GM03348 (cell line): ENCODE measurements at places on chromosomes 6 and 20.

- no peak for DNase-seq
These were observed 603.7 kb upstream of the PTCHD4 start for GRCh38 chr6:48714699-48715098.

GRCh38 chr6:113599444-113599843 lies 257.7 kb upstream of the MARCKS start:
- DNase-seq: no peak

- no peak for DNase-seq
These were observed 22.6 kb upstream of the DYNLRB1 start for GRCh38 chr20:34493646-34494045.

DNA sequence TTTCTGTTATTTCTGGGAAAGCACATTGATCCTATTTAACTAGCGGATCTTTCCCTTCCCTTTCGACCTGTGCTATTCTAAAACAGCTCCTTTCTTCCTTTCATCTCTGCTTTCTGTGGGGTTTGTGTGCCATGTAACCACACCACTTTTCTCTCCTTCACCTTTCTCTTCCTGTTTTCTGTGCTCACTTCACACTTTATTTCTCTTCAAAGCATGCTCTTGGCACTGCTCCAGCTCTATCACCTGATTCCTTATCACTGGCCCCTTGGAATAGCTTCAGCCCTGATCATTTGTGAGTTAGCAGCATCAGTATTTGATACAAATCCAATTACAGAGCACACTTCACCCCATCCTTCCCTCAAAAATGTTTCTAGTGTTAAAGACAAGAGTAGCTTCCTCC lies 8.1 kb upstream of the METTL24 start:
- no peak for DNase-seq

DNA sequence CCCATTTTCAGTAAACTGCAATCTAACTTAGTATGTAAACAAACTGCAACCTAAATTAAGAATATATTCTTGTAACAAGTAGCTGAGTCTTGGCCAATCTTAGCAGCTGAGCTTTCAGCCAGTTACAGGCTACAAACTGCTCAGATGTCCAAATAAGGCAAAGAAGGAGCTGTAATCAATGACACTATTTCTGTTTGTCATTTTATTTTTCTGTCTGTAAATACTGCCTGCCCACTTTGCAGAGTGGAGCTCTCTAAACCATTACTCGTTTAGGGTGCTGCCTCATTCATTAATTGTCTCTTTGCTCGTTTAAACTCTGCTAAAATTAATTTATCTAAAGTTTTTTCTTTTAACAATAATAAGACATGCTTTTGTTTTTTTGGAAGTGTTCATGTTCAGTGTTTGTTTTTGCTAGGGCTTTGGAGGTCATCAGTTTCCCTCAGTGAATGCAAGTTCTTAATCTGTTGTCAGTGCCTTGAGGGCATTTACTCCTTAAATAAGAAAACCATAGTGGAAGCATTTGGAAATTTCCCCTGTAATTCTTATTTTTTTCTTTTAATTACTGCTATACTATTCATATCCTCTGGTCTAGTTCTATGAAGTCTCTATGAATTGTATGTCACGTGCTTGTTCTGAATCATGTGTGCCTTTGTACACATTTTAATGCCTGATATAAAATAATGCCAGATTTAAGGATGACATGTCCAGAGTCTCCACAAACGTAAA lies 3.6 kb upstream of the PRL start:
- no peak for DNase-seq

- no peak for DNase-seq
These were observed 7.8 kb upstream of the MRPS18A start for GRCh38 chr6:43695215-43695966.

GRCh38 chr6:88619951-88620350 lies 343.5 kb downstream of the RNGTT start:
- DNase-seq: no peak

- DNase-seq: no peak
These were observed 52.6 kb downstream of the TASP1 start for GRCh38 chr20:13586133-13586532.

- peak; percentile 55 for DNase-seq
These were observed 42.8 kb upstream of the MRPS10 start for GRCh38 chr6:42260396-42260888.

DNA sequence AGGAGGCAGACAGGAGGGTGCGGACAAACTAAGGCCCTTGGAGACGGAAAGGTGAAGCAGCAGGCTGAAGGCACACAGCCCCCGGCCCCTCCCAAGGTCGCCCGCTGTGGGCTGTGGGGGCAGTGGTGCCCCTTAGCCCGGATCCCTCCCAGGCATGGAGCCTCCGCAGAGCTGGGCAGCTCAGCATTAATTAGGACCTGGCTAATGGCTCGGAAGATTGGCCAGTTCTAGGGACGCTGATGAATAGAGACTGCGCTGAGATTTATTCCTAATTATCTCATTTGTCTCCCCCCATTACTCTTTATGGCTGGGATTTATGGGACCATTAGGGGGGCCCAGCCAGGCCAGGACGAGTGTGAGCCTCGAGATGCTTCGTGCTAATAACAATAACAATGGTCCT lies 20.4 kb downstream of the MDFI start:
- DNase-seq: no peak

- DNase-seq: no peak
These were observed 61.9 kb downstream of the KCNQ5 start for GRCh38 chr6:72683797-72684196.

DNA sequence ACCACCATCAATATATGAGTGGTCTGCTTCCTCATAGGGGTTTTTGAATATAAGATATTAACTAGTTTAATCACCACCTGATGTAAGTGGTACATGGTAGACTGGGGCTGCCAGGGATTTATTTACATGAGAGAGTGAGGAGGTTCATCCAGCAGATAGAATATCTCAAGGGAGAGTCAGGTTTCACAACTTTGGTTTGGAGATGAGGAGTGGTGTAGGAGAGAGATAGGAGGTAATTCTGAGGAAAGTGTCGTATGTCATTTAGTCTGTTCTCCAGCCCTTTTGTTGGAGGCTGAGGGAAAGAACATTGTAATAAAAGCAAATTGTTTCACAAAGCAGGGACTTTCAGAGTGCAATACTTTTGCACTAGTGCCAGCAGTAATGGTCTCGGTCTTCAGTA lies 16.8 kb downstream of the L3MBTL3 start:
- DNase-seq: no peak

- no peak for DNase-seq
These were observed 23.6 kb downstream of the DDX43 start for GRCh38 chr6:73418081-73418741.

- no peak for DNase-seq
These were observed 15.4 kb downstream of the BPIFA2 start for GRCh38 chr20:33183312-33183711.
